Umbilical cord (tissue), 2 donors: ENCODE measurements at places on chromosomes 4 and X.

GRCh38 chr4:113601636-113602035 is 159.9 kb downstream of the CAMK2D start:
- DNase-seq: no peak

DNA sequence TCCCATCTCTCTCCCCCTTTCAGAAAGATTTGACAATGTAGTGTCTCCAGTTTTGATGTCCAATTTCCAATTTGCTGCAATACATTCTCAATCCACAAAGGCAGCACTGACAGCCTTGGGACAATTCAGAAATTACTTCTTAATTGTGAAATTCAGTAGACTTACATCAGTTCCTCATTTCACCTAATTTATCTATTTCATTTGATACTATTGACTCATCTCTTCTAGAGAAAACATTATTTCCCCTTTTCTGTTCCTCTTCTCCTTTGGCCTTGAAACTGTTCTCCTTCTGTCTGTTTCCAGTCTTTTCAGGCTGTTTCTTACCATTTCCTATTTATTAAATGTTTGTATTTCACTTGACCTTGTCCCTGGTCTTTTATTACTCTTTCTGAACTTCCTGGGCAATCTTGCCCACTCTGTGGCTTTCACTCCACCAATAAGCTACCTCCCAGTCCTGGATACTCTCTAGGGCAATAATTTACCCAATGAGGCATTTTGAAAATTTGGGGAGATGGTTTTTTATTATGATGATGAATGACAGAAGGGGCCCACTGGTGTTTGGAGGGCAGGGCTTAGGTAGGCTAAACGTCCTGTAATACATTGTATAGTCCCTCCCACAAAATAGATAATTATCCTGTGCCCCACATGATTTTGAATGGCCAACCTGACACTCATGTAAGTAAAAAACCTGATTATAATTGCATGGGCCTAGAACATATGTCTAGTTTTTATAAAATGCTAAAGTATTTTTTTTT is 498.0 kb upstream of the BOD1L1 start:
- peak; percentile 6 for DNase-seq

- no peak for DNase-seq
Observed at GRCh38 chr4:22921936-22922335, 229.2 kb downstream of the GBA3 start.

GRCh38 chrX:154718616-154719015 is 32.3 kb downstream of the GAB3 start:
- DNase-seq: no peak

DNA sequence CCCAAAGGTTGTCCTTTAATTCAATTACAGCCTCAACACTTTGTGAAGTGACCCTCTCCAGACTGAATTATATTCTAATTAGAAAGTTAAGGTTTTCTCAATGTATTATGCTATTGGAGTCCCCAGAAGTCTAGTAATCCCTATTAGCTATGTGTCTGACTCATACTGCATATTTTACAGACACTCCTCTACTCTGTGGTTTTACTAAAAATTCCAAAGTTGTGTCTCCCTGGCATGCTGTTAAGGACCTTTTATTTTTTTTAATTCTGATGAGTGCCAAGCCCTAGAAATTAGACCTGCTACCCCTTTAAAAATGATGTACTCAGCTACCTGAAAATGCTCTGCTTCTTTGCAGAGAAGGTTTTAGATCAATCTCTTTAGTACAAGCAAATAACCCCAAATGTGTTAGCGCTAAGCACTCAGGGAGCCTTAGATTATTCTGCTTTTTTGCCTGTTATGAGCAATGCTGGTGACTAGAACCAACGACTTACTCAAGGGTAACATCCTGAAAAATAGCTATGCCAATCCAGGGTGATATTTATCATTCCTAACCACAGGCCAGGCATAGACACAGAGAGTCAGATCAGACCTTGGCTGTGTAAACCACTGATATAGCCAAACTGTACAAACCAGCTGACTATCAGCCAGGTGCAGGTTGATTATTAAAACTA is 26.1 kb upstream of the CXCL13 start:
- peak; percentile 69 for DNase-seq

DNA sequence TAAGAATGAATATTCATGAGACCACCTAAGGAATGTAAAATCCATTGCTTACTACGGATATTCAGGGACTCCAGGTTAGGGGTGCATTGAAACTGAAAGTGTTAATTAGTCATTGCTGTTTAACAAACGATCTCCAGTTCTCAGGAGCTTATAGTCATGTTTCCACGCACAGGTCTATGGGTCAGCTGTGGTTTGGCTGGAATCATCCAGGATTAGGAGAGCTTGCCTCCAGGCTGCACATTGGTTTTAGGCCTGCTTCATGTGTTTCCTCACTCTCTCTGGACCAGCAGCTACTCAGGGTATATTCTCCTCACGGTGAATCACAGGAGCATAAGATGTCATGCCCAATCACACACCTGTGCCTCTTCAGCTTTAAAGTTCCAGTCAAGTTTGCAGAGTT is 98.9 kb downstream of the ATXN3L start:
- DNase-seq: peak; percentile 44

GRCh38 chr4:48108309-48109073 is 25.6 kb downstream of the TXK start:
- no peak for DNase-seq

DNA sequence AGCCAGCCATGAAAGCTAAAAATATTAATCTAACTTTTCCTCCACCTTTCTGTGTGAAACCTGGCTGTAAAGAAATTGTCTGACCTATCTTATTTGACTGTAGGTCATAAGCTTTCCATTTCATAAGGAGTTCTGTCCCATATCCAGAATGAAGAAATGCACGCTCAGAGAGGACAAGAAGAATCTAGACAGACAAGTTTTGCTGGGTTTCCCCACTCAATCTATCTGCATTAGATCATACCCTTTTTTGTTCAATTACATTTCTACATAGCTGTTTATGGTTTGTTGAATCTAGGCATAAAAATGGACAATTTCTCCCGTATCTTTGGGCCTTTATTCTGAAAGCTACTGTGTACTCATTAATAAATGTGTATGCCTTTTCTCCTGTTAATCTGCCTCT is 1495.1 kb downstream of the C4orf33 start:
- peak; percentile 11 for DNase-seq

DNA sequence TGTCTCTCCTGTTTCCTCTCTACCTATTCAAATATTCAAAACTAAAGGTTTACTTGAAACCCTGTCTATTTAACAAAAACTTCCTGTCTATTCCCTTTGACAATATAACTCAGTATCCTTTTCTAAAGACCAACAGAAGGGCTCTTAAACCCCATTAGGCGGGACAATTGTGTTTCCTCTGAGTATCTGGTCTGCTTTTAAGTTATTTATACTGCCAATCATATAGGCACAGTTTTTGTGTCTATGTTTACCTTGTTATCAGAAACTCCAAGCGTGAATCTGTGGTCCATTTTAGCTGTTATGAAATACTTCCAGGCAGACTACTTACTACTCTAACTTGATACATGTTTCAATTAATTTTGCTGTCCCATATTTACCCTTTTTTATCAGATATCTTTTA is 350.0 kb upstream of the CTSO start:
- DNase-seq: no peak

DNA sequence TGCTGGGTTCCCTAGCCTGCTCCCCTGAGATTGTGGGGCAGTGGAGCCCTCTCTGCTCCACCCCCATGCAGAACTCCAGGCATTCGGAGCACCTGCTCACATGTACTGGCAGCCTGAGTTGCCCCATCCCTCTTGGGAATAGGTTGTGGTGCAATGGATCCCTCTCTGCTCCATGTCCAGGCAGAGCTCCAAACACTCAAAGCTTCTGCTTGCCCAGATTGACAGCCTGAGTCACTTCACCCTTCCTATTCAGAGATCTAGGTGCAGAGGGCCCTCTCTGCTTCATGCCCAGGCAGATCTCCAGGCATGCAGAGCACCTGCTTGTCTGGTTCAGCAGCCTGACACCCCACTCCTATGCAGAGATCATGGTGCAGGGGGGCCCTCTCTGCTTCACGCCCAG is 18.6 kb upstream of the TEX13B start:
- peak; percentile 33 for DNase-seq

DNA sequence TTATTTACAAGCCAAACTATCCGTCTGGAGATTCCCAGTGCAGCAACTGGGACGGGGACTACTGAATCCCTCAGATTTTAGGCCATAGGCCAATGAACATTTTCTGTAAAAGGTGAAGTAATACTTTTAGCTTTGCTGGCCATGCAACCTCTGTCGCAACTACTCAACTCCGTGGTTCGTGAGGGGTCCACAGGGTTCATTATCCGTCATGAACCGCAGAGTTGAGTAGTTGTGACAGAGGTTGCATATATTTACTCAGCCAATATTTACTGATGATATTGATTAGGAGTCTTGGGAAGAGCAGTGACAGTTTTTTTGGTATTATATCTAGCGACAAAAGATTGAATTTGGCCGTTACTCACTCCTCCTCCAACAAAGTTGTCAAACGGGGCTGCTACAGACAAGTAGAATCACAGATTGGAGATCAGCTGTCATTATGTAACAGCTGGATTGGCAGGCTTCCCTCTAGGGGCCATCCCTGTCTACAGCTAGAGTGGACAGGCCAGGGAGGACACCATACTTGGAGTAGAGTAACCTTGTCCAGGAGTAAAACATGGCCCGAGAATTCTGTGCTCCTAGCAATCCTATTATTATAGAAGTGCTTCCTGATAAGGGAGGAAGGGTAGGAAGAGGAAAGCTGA is 37.2 kb upstream of the CD38 start:
- DNase-seq: no peak
